Activated naive CD4-positive, alpha-beta T cell treated with anti-CD3 and anti-CD28 coated beads, Interleukin-2, amount 50 U/mL, for 72 hours (primary cell): ENCODE measurements at places on chromosomes 5 and 9. TPM values are rescaled to one million over a fixed set of nuclear protein-coding genes. Genes with fewer than 3 reads are reported as not detected.
A peak's percentile ranks its signal among the peaks of the same experiment; 100 is the strongest.

TAF11L6 gene
- not detected for total RNA-seq

CDHR2 gene
- total RNA-seq: 0.05 TPM

SURF6 gene
- total RNA-seq: 22.0 TPM

IRX2 gene
- not detected for total RNA-seq

PLPP7 gene
- 0.14 TPM for total RNA-seq

GRM6 gene
- total RNA-seq: not detected

PDE8B gene
- not detected for total RNA-seq

NRG2 gene
- total RNA-seq: 0.06 TPM

TRIM36 gene
- not detected for total RNA-seq

BTNL3 gene
- total RNA-seq: not detected

RORB gene
- not detected for total RNA-seq

C7 gene
- total RNA-seq: not detected

TSLP gene
- total RNA-seq: 0.60 TPM

DNA sequence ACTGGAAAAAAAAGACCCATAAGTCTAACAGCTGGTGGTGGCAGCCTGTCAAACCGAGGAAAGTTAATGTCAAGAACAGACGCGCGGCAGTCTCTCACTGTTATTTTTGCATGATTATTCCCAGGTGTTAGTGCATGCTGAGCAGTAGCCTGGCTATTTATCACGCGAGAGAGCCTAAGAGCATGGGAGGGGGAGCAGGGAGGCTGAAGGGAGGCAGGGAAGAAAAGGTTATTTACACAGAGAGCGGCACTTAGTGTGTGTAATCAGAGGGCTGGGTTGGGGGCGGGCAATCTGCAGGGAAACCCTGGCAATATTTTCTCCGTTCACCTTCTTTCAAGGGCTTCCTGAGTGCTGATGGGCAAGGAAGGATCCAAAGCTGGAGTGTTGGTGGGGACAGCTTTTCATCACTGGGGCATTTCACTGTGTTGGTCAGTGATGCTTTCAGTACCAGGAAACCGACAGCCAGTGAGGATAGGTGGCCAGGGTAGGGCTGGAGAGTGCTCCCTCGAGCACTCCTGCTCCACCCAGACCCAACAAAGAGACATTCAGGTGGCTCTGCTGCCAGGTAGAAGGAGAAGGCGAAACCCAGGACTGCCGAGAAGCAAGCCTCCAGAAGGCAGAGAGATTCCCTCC, 39.6 kb downstream of the ZNF608 start:
- no peak for DNase-seq

- DNase-seq: no peak
These were observed 31.6 kb upstream of the N4BP3 start for GRCh38 chr5:178081571-178082243.

DNA sequence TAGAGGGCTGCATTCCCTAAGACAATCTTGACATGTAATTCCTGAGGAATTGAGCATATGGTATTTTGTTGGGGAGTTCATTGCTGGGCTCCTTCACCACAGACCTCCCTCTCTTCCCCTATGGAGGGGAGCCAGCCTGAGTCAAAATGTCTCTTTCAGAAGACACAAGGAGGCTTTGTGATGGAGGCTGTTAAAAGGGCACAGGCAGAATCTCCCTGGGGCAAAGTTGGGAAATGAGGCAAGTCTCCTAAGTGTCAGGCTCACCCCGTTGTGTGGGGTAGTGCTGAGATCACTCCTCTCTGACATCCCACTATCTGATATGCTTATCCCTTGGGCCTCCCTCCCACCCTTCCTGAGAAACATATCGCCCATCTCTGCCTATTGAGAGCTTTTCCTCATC, 30.6 kb downstream of the GFRA3 start:
- no peak for DNase-seq

GRCh38 chr9:5633243-5633642, 4.3 kb downstream of the RIC1 start:
- no peak for DNase-seq

- peak; percentile 2 for DNase-seq
These were observed 142.7 kb upstream of the PPP1R26 start for GRCh38 chr9:135336722-135337527.

GRCh38 chr9:109382182-109382581, 61.3 kb upstream of the EPB41L4B start:
- DNase-seq: no peak

- DNase-seq: no peak
These were observed 44.8 kb upstream of the RLN1 start for GRCh38 chr9:5384436-5384835.

- DNase-seq: no peak
These were observed 113.1 kb downstream of the LIFR start for GRCh38 chr5:38443390-38443789.

GRCh38 chr5:122352331-122352730, 40.3 kb downstream of the SNCAIP start:
- DNase-seq: no peak

DNA sequence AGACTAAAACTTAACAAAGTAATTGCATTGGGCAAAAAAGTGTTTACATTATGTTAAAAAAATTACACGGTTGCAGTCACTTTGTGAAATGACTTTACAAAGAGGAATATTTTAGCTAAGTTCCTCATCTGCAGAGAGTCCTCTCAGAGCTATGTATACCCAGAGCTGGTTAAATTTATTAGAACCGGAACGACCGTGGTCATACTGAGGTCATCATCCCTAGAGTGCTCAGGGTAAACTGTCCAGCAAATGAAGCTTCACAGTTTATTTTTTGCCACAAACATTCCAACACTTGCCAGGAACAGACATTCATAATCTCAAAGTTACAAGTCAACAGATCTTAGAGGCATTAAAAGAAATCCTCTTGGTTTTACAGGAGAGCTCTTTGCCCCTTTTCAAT, 897 bp downstream of the ROPN1L start:
- no peak for DNase-seq

- no peak for DNase-seq
These were observed 39.8 kb downstream of the IARS1 start for GRCh38 chr9:92253656-92254055.

DNA sequence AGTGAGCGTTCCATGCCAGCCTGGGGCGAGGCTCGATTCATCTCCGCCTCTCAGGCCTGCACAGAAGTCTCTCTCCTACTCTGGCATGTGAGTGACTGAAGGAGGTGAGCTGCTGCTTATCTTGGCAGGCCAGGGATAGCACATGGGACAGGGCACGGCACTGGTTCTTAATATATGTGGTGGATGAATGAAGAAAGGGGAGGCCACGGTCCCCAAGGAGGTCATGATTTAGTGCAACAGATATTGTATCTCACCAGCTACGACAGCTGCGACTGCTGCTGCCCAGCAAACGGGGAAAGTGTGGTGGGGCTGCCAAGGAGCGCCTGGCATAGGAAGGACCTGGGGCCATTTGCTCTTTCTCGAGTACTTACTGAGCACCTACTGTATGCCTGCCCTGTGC, 19.3 kb upstream of the MAPK9 start:
- DNase-seq: no peak

DNA sequence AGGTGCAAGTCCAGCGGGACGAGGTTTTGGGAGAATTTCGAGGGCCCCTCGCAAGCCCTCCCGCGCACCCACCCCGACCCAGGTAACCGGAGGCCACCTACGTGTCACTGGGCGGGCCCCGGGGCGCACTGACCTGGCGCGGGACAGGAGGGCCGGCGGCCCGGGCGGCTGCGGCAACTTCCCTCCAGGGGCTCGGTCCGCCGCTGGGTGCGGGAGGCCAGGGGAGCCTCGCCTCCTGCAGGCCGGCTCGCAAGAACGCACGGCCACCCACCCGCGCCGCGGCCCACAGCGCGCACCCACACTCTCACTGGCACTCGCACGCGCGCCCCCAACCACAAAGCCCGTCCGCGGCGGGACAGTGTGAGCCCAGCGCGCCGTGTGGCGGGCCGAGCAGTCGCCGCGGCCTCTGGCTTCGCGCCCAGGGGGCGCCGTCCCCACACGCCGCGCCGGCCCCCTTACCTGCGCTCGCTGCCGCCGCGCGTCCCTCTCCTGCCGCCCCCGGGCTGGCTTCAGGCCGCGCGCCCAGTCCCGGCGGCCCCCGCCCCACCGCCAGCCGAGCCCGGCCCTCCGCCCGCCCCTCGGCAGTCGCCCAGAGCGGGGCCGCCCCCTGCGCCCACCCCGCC, 451 bp downstream of the LPAR1 start:
- DNase-seq: no peak

- peak; percentile 20 for DNase-seq
These were observed at the start of gene PDE8B for GRCh38 chr5:77210091-77210963. TSS of gene PDE8B (plus strand) at chr5:77210680. CDS start at chr5:77210926, 246 bp downstream.

DNA sequence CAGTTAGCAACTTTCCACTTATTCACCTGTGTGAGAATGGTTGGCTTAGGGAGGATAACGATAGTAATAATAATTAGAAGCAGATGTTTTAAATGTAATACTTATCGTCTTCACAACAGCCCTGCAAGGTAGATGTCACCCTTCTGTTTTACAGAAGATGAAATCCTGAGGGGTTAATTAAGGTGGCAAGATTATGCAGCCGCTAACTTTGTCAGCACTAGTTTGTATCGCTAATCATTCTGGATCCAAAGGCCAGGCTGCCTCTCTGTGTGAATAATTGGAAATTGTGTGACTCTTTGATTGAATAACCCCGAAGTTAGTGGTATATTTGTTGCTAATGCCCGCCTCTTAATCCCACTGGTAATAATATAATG, 635 bp downstream of the IFT74 start:
- DNase-seq: no peak

- DNase-seq: no peak
These were observed 177.0 kb upstream of the MVB12B start for GRCh38 chr9:126149661-126150060.

DNA sequence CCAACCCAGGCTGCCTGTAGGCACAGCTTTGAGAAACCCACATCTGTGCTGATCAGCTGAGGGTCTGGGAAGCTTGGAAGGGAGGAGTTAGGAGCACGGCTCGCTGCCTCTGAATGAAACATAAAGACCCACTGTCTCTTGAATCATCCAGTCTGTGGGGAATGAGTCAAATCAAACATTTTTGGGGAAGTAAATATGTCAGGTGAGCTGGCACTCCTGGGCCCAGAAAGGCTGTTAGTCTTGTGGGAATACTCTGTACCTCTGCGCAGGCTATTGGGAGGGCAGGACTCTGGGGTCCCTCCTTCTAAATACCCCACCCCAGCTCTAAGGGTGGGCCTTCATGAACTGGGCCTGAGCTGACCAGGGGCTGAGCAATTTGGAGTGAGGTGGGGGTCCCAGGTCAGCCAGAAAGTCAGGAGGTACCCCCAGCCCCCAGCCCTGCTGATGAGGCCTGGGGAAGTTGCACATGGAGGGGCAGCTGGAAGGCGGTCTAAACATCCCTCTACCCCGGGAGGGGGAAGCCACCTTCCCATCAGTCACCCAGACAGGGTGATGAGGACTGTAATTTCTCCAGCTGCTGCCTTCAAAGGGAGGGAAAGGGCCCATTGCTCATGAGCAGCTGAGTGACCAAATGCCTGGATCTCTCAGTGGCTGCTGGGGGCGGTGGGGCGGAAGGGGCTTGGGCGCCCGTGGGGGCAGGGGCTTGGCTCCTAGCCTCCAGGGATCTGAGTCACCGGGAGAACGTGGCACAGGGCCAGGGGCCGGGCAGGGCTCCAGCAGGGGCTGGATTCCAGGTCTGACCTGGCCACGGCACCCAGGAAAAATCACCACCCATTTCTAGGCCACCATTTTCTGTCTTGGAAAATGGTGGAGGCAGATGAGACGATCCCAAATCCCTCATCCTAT, 10.8 kb downstream of the FIBCD1 start:
- no peak for DNase-seq

DNA sequence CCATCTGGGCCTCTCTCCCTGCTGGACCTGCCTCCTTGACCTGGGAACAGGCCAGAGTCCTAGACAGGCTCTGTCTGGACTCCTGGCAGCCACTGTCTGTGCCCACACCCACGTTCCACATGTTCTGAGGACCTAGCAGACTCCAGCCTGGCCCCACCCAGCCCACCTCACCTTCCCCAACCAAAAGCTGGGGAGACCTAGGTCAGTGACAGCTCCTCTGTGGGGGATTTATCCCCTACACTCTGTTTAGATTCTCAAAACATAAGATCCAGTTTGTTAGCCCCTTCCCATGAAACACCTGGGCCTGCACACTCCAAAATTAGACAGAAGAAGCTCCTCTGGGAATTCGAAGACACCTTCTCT, 59.8 kb upstream of the ADAMTS2 start:
- DNase-seq: no peak

- DNase-seq: no peak
These were observed 72.1 kb downstream of the RAI14 start for GRCh38 chr5:34728236-34728635.

- no peak for DNase-seq
These were observed 126.7 kb downstream of the GADD45G start for GRCh38 chr9:89731262-89732182.

GRCh38 chr5:89722538-89722937, 687.0 kb downstream of the CETN3 start:
- no peak for DNase-seq

- peak; percentile 35 for DNase-seq
These were observed 4.9 kb upstream of the ROR2 start for GRCh38 chr9:91954841-91955471.

GRCh38 chr5:68562308-68562707, 346.8 kb downstream of the PIK3R1 start:
- DNase-seq: no peak

GRCh38 chr5:33631786-33632185, 191.0 kb downstream of the TARS1 start:
- no peak for DNase-seq

DNA sequence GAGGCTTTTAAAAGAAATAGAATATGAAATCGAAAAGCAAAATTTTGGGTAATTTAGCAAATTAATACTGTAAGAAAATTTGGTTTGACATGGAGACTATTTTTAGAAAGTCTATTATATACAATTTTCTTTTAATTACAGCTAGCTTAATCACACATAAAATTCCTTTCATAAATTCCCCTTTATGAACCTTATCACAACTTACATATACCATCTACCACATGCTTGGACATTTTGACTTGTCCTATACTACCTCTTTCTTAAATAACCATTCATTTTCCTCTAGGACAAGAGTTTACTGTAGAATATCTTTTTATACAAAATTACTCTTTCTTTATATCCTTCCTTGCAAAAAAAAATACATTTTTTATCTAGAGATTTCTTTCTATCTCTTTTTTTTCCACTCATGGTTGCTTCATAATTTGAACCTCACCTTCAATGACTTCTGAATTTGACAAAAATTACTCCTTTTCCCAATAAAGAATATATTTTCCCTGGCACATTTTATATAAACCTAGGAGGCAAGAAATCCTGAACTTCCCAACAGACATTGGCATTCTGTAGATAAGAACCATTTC, 34.0 kb upstream of the SYK start:
- DNase-seq: no peak

DNA sequence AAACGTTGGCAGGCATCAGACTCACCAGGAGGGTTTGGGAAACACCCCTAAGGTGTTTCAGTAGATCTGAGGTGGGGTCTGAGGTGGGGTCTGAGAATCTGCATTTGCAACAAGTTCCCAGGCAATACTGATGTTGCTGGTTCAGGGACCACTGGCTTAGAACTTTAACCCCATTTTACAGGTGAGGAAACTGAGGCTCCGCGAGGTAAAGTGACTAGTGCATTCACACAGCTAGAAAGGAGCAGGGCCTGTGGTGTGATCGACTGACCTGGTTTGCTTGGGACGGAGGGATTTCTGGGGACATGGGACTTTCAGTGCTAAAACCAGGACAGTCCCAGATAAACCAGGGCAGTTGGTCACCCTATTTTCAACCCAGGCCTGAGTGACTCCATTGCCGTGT, 81.4 kb upstream of the ZNF618 start:
- no peak for DNase-seq

- no peak for DNase-seq
These were observed 11.9 kb downstream of the UNC5A start for GRCh38 chr5:176822041-176822792.
